Epithelial cell of esophagus (primary cell): ENCODE measurements at places on chromosomes 3 and 15.

GRCh38 chr3:102329066-102329465, 105.7 kb upstream of the ZPLD1 start:
- DNase-seq: no peak

DNA sequence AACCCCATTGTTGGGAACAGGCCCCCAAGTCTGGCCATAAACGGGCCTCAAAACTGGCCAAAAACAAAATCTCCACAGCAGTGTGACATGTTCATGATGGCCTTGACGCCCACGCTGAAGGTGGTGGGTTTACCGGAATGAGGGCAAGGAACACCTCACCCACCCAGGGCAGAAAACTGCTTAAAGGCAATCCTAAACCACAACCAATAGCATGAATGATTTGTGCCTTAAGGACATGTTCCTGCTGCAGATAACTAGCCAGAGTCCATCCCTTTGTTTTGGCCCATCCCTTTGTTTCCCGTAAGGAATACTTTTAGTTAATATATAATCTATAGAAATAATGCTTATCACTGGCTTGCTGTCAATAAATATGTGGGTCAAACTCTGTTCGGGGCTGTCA, 47.7 kb downstream of the KLHDC8B start:
- DNase-seq: no peak

- DNase-seq: peak; percentile 57
Measured at GRCh38 chr15:29917600-29918597, 95.6 kb upstream of the TJP1 start.

- no peak for DNase-seq
Measured at GRCh38 chr15:86016750-86017149, 62.9 kb upstream of the AGBL1 start.

DNA sequence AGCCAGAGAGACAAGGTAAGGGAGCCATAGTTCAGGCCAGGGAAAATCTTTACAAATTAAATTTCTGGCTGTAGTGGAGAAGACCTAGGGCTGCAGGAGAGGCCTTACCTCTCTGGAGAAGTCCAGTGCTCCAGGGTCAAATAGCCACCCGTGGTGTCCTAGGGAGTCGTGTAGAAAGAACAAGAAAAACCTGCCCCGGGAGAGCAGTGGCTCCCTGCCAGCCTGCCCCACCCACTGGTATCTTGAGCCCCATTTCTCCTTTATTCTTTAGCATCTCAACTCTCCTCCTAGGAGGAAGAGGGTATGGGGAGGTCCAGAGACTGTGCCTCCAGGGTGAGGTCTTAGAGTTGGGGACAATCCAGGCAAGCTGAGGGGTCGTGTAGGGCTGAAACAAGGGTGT, 32.1 kb upstream of the NTRK3 start:
- DNase-seq: no peak

DNA sequence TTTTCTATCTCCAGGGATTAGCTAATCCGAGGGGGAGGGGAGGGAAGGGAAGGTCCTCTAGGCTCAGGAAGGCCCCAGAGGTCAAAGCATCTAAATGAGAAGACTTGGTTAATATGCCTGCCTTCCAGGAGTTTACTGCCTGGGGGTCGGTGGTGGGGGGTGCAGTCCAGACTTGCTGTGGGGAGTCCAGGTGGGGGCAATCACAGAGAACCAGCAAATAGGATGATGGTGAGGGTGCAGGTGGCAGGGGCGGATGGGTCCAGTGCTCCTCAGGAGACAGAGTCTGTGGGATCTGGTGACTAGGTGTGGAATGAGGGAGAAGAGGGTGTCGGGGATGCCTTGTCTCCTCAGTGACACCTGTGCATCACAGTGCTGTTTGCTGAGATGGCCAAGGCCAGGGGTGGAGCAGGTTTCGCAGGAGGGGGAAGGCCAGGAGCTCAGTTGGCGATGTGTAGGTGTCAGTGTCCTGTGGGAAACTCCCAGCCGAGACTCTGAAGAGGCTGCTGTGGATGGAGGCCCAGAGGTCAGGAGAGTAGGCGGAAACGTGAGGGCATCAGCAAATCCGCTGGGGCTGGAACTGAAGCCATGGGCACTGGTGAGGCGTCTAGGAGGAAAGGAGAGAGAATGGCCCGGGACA, 8.1 kb downstream of the CFAP100 start:
- no peak for DNase-seq

GRCh38 chr3:188914552-188914951, 257.2 kb upstream of the TPRG1 start:
- DNase-seq: peak; percentile 33

DNA sequence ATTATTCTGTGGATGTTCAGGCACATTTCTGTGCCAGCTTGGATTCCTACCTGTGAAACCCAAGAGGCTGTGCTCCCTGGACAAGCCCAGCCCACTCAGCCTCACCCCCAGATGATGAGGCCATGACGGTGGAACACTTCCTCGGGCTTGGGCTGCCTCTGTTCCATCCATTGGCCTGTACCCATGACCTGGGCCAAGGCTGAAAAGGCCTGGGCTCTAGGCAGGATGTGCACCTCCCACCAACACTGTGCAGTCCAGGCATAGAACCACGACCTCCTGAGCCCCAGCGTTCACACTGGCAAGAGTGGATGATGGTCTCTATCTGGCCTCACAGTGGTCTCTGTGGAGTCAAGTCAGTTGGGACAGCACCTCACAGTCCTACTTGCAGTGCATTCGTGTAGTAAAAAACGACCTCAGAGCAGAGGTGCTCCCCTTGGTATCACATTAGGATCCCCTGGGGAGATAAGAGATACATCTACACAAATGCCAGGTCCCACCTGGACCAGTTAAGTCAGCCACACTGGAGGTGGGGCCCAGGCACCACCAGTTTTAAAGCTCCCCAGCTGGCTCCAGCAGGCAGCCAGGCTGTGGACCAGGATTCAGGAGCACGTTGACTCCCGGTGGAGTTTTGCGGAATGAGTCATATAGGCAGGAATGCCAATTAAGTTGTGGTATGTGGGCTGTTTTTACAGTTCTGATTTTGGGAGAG, 39.0 kb upstream of the IGF1R start:
- DNase-seq: peak; percentile 77

DNA sequence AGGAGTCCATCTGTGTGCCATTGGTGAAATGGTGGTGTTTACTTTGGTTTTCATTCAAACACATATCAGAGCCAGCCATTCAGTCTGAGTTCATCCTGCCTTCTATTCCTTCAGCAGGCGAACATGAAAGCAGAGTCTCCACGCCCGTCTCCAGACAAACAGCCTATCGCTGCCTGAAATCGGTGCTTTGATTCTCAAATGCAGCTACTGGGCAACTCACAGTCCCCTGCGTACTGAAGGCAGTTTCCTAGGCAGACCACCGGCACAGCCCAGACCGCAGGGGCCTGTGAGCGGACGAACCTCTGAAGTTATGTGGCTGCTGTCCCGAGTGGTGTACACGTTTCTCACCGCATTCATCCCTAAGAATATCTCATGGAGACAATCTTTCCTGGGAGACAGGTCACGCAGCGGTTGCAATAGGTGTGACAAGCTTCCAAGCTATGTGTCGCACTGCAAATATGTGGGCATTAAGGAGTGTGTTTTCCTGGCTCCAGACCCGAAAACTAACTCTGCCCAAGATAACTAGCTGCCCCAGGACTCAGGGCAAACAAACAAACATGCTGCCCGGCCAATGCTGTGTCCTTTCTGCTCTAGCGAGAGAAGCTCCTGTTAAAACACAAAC, 16.9 kb upstream of the RYR3 start:
- DNase-seq: peak; percentile 39

- no peak for DNase-seq
Measured at GRCh38 chr15:84006421-84006820, 229.2 kb upstream of the GOLGA6L4 start.

DNA sequence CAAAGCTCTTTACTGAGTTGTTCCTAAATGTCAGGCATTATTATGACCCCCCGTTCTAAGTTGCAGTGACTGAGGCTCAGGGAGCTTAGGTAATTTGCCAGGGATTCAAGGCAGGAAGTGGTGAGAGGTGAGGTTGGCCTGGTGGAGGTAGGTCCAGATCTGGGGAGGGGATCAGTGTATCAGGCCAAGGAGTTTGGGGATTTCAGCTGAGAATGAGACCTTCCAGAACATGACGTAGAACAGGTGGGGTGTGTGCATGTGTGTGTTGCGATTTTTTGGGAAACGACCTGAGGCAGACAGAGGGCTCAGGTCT, 41.1 kb upstream of the MRPS22 start:
- no peak for DNase-seq

GRCh38 chr3:111073218-111073617, 1.6 kb downstream of the NECTIN3 start:
- DNase-seq: peak; percentile 22

DNA sequence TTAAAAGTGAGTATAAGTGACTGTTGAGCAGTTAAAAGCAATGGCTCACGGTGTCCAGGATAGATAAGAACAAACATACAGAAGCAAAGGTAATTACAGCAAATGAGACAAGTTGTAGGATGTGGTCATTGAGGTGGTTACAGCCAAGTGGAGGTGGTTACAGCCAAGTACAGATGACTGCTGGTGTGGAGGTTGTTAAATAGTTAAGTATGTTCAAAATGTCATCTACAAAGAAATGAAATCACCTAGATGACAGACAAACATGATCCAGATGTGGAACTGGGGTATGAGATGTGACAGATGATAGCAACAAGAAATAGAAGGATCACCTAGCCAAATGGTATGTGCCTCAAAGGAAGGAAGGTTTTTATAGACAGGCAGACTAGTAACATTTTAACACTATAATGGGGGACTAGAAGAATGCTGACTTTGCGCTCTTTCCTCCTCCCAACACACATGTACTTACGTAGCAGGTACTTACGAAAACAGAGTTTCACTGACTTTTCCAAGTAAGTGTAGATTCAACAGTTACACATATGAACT, 6.8 kb upstream of the ANKRD28 start:
- no peak for DNase-seq

- DNase-seq: no peak
Measured at GRCh38 chr15:65761210-65761926, 30.7 kb downstream of the DENND4A start.

GRCh38 chr3:38723569-38724391, 74.3 kb upstream of the SCN5A start:
- no peak for DNase-seq

DNA sequence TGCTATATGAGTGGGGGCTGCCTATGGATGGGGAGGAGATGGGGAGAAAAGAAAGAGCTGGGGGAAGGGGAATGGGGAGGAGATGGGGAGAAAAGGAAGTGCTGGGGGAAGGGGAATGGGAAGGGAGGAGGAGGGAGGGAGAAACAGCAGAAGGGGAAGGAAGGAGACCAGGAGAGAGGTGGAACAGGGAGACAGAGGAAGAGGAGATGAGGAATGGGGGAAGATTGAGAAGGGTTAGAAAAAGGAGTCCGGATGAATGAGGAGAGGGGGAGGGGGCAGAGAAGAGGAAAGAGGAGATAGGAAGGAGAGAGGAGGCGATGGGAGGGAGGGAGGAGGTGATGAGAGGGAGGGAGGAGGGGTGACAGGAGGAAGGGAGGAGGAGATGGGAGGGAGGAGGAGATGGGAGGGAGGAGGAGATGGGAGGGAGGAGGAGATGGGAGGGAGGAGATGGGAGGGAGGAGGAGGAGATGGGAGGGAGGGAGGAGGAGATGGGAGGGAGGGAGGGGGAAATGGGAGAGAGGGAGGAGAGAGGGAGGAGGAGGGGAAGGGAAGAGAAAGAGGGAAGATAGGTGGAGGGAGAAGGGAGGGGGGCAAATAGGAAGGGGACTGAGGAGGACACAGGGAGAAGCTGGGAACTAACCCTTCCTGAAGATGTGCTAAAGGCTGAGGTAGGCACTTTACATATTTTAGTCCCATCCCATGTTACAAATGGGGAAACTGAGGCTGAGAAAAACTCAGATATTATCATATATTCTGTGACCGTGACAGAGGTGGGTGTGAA, 6.6 kb upstream of the BCL2L10 start:
- no peak for DNase-seq

DNA sequence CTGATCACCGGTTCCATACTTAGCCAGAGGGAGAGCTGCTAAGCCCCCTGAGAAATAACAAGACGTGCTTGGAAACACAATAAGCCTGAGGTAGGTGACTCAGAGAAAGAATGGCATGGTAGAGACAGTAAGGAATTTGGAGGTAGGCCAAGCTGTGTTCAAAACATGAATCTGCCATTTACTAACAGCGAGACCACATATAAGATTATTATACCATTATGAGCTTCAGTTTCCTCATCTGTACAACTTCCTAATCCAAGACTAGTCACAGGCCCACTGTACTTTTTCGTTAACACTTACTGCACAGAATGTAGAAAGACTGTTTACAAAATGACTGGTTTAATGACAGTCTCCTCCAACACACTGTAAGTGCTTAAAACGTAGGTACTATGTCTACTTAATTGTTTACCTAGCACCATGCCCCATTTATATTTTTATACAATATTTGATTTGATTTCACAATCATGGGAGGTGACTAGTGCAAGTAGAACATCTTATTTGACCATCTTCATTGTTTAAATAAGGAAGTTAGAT, 25.7 kb downstream of the ATOSA start:
- peak; percentile 95 for DNase-seq

DNA sequence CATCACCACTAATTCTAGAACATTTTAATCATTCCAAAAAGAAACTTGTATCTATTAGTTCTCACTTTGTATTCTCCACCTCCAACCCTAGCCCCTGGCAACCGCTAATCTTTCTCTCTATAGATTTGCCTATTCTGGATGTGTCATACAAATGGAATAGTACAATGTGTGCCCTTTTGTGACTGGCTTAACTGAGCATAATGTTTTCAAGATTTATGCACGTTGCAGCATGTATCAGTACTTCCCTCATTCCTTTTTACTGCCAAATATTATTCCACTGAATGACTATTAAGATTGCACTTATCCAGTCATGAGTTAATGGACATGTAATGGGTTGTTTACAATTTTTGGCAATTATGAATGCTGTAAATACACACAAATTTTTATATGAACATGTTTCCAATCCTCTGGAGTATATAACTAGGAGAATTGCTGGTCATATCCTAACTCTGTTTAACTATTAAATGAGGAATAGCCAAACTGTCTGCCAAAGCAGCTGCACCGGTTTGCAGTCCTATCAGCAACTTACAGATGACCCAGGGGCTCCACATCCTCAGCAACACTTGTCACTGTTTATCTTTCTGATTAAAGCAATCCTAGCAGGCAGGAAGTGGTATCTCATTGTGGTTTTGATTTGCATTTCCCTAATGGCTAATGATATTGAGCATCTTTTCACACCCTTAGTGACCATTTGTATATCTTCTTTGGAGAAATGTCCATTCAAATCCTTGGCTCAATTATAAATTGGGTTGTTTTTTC, 42.9 kb downstream of the DCUN1D1 start:
- peak; percentile 54 for DNase-seq

DNA sequence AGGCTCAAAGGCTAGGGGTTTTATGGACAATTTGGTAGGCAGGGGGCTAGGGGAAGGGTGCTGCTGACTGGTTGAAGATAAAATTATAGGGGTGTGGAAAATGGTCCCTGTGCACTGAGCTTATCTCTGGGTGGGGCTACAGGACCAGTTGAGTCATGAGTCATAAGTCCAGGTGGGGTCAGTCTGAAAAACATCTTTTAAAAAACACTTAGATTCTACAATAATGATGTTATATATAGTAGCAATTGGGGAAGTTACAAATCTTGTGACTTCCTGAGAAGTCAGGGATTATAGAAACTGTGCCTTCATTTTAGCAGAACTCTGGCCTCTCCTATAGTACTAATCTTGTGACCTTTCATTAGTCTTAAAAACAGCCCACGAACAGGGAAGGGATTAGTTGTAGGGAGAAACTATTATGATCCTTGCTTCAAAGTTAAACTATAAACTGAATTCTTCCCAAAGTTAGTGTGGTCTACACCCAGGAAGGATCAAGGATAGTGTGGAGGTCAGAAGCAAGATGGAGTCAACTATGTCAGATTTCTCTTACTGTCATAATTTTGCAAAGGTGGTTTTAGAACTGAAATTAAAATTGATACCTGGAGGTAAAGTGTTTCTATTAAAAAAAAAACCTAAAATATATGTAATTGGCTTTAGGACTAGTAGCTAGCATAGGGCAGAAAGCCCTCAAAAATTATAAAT, 130.1 kb downstream of the P2RY1 start:
- DNase-seq: no peak
